Activated CD8-positive, alpha-beta memory T cell treated with anti-CD3 and anti-CD28 coated beads for 48 hours (primary cell): ENCODE measurements at places on chromosomes 2 and 18.

GRCh38 chr18:22489704-22490103, 72.0 kb upstream of the CTAGE1 start:
- DNase-seq, result no peak

DNA sequence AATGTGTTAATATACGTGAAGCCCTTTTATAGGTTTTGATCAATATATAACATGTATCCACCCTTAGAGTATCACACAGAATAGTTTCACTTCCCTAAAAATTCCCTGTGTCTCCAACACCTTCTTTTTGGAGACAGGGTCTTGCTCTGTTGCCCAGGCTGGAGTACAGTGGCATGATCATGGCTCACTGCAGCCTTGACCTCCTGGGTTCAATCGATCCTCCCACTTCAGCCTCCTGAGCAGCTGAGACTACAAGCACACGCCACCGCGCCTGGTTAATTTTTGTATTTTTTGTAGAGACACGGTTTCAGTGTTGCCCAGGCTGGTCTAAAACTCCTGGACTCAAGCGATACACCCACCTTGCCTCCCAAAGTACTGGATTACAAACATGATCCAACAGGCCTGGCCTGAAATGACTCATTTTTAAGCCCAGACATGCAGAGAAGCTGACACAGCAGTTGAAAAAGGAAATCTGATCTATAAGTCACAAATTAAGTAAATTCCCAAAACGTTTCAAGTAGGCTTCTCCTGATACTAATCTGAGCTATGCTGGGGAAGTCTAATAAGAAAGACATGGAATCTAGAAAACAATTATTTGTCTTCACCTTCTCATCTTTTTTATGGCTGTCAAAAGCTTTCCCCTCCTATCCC, 2.9 kb downstream of the DUSP11 start:
- DNase-seq, result no peak

DNA sequence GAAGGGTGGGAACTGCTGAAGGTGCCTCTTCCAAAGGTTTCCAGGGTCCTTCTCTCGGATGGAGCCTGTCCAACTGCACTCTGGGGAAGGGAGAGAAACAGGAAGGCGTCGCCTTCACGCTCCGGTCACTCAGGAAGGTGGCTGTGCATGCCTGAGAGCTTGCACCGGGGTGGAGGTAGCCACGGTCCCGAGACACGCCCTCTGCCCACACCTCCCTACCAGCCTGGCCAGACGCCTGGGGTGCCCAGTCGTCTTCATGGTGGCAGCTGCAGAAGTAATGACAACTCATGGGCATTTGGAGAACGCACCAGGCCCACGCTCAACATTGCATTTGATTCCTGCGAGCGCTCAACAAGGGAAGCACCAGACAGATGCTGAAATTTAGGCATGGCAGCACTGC, 59.9 kb downstream of the ADNP2 start:
- DNase-seq, result no peak

DNA sequence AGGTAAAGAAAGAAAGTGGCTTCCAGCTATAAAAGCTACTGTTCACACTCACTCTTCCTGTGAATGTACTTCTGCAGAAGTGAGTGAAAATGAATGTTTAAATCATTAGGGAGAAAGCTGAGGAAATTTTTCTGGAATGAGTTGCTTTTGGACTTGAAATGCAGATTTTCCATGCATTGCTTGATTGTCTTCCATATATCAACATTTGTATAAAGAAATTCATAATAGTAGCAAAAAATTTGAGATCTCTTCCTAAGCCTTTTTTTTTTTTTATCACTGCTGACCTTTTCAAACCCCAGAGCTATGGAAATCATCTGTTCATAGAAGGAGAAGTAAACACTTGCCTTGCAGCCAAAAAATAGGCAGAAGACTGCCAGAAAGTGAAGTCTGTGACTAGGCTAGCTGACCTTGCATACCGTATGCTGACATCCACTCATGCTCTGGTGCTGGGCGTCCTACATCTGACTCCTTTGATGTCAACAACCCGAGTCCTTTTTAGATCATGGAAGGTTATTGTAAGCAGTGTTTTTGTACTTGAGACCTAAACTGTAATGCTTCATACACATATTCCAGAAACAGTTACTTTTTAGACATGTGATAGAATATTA, 154.5 kb upstream of the RASGRP3 start:
- no peak for DNase-seq

DNA sequence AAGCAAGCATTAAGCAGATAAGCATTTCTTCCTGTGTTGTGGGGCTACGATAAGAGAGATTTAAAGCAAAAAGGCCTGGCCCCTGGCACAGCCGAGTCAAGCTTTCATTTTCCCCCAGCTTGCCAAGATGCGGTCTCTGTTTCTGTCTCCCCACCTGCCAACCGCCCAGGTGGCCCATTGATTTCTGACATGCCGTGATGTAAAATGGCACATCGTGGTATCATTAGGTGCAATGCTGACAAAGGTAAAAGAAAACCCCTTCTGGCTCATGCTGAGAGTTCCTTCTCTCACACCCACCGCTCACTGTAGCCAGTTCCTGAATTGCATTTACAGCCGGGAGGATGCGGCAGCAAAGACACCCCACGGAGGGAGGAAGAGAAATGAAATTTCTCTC, 62.8 kb downstream of the BOD1L2 start:
- no peak for DNase-seq

DNA sequence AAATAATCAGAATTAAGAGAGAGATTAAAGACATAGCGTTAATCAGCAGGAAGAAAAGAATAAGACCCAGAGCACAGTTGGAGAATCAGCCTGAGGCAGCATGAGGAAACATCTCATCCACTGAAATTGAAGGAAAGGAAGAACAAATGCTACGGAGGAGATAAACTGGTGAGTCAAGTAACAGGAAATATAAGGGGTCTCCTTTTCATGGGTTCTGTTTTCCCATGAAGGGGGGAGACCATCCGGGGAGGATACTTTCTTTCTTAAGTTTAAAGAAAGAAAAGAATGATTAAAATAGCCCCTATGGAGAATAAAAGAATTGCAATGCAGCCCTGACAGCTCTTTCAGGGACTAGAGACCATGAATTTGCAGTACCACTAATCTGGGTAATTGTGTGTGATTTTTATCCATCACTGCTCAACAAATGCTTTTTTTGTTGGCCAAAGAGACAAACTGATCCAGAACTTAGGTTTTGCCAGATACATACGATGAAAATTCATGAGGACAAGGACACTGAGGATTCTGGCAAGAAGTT, 17.7 kb downstream of the ROCK2 start:
- DNase-seq, result no peak

DNA sequence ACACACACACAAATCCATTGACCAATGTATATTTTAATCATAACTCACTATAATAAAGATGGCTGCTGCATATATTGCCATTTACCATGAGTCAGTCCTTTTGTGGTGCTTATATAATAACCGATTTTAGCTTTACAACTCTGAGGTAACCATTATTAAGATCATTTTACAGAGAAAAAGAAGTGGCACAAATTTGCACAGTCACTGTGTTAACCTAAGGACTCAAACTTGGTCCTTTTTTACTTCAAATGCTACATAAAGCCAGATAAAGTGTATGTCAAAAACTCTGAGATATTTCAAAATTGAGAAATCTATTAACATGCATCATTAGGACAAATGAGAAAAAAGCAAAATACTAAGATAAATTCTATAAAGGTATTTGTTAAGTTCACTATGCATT, 923.7 kb downstream of the NRXN1 start:
- no peak for DNase-seq

DNA sequence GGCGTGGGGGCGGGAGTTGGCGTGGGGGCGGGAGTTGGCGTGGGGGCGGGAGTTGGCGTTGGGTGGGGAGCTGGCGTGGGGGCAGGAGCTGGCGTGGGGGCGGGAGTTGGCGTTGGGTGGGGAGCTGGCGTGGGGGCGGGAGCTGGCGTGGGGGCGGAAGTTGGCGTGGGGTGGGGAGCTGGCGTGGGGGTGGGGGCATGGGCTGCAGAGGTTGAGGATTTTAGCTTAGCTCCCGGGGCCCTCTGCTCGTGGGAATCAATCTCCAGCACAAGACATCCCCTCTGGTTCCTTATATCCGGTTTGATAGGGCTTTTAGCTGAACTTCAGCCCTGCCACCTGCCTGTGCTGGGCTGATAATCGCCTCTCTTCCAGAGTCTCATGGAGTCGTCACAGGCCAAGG, 177.0 kb downstream of the LDLRAD4 start:
- no peak for DNase-seq

DNA sequence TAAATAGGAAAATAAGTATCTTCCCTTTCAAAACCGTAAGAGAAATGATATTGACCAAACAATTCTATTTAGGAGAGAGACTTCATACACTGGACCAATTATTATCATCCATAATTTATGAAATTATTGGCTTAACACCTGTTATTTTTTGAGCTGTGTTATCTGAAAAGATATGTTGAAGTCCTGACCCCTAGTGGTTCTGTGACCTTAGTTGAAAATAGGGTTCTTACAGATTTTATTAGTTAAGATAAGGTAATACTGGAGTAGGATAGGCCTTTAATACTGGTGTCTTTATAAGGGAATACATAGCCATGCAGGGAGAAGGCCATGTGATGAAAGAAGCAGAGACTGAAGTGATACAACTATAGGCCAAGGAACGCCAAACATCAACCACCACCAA, 659.6 kb downstream of the DCC start:
- no peak for DNase-seq

- DNase-seq, result no peak
These were observed 88.0 kb upstream of the RTN4 start for GRCh38 chr2:55138014-55138881.

DNA sequence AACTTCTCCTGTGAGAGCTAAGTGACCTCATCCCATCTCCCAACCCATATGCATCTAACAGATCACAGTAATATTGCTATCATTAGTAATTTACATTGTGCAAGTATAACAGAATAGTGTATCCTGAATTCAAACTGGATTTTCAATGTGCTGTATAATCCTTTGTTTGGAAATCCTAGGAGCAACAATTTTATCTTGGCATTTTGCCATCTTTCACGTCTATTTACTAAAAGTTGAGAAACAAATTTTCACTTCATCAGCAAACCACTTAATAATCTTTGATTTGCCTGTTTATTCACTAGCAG, 3.8 kb downstream of the HNRNPLL start:
- DNase-seq, result no peak

GRCh38 chr2:128139624-128140023, 48.6 kb downstream of the UGGT1 start:
- no peak for DNase-seq

DNA sequence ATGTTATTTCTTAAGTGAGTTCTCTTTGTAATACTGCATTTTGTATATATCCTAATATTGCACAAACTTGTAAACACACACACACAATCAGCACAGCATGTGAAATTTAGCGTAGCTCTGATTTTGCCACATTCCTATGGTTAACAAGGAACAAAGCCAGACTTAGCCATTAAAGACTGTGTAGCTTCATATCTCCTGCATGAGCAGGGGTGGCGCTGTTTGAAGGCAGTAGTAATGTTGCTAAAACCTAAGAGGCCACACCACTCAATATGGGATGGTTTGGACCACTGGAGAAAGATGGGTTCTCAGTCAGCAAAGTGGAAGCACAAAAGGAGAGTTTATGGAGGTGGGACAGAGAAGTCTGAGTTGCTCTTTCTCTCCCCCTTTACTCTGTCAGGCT, 61.1 kb upstream of the RND3 start:
- DNase-seq, result no peak

- DNase-seq, result no peak
These were observed 484.7 kb upstream of the NRP2 start for GRCh38 chr2:205197468-205198139.

DNA sequence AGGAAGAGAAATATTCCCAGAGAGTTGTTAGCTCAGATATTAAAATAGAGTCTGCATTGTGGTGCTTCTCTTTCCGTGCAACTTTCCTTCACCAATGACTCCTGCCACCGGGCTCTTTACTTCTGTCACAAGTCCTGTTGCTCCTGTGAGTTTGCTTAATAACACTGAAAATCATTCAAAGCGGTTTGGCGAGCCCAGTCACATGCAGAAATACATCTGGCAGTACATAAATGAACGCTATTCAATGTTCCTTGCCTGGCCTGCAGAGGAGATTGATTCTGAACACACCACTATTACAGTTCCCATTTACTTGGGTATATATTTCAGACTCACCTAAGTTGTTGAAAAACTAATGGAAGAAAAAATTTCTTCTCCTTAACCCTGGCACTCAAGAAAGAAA, 276.6 kb downstream of the ZNF521 start:
- no peak for DNase-seq

GRCh38 chr2:198314559-198315153, 510.3 kb downstream of the PLCL1 start:
- DNase-seq, result no peak

GRCh38 chr2:120036145-120036544, 23.3 kb downstream of the EPB41L5 start:
- no peak for DNase-seq

DNA sequence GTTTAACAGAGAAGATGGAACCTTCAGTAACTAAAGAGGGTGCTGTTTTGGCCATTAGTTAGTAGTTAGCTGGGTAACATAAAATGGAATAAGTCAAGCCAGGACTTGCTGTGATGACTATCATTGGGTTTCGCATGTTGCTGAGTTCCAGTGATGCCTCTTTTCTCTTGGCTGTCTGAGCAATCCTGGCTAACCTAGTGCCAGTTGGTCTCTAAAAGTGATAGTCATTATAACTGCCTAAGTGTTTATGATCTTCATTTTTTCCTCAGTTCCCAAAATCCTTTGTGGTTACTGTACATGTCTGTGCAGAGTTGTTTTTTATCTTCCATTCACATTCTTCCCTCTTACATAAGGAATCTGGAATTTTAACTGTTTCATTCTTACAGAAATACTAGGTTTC, 33.4 kb downstream of the WDR43 start:
- no peak for DNase-seq

DNA sequence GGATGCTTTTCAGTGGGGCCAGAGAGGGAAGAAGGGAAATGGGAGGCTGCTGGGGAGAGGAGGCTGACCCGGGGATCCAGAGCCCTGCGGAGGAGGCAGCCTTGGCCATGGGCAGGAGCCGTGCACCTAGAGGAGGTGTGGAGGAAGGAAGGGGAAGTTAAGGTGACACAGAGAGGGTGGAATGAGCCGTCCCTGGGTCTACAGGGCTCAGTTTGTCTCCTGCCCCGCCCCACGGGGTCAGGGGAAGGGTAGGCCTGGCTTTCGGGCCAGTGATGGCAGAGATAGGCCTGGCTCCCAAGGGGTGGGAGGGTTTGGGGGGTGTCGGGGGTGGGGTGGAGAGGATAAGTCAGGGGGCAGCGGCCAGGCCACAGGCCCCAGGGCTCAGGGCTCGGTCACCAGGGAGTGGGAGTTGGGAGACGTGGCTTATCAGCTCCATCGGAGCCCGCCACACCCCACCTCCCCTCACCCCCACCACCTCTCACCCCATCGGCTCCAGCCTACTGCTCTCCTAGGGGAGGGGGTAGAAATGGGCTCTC, 39.5 kb upstream of the NOTO start:
- no peak for DNase-seq

GRCh38 chr2:194319222-194319992, 1337.6 kb upstream of the SLC39A10 start:
- no peak for DNase-seq

DNA sequence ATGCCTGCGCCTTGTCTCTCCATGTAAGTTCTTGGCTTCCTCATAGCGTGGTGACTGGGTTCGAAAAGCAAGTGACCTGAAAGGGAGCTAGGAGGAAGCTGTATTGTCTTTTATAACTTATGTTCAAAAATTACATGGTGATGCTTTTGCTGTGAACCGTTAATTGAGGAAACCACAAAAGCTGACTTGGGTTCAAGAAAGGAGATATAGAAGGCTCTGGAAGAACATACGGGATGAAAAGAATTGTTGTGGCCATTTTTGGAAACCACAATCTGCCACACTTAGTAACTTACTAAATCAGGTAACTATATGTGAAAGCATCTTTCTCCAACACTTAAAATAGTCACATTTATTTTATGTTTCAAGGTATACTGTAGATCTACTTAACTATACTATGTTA, 177.0 kb upstream of the RBMS1 start:
- DNase-seq, result no peak

- DNase-seq, result no peak
These were observed 14.6 kb downstream of the ASAP2 start for GRCh38 chr2:9221223-9221622.
